CD4-positive, alpha-beta T cell treated with Interleukin-6 at 100 ng/mL for 8 hours (primary cell): ENCODE measurements at places on chromosomes 11 and 22.

DNA sequence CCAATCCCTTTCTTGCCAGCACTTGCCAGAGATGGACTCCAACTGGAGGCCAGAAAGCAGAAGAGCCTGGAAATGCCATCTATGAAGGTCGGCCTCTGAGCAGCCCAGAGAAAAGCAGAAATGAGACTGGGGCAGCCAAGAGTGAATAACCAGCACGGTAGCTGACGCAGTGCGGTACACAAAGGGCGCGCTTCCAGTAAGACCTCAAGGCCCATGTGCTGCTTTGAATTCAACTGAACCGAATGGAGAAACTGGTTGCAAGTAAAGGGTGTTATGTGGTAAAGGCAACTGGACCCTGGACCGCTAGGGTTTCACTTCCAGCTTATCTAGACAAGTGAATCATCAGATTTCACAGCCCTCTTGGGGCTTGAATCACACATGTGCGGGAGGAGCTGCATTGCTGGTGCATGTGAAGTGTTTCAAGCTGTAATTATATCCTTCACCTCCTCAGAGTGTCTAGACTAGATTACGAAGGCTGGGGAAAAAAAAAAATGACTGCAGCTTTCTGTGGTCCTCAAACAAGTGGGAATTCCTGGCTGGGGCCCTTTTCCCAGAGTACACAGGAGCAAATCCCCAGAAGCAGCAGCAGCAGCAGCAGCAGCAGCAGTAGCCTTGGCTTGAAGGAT is 128.9 kb downstream of the CCDC34 start:
- DNase-seq: no peak

- DNase-seq: peak; percentile 89
These were observed 15.8 kb upstream of the EHD1 start for GRCh38 chr11:64894070-64894811.

- DNase-seq: no peak
These were observed 574.7 kb downstream of the TBC1D22A start for GRCh38 chr22:47337161-47337621.

GRCh38 chr11:84146826-84147225 is 860.7 kb upstream of the CCDC90B start:
- no peak for DNase-seq

- peak; percentile 23 for DNase-seq
These were observed 65.0 kb downstream of the SFI1 start for GRCh38 chr22:31561238-31561887.
